ENCODE measurements at places on chromosomes 5 and 9.

- DNase-seq, result peak; percentile 22
These were observed 7.7 kb upstream of the SHISAL2B start for GRCh38 chr5:64682608-64683007.

- DNase-seq, result no peak
These were observed 319.4 kb downstream of the TLR4 start for GRCh38 chr9:118023644-118024043.

DNA sequence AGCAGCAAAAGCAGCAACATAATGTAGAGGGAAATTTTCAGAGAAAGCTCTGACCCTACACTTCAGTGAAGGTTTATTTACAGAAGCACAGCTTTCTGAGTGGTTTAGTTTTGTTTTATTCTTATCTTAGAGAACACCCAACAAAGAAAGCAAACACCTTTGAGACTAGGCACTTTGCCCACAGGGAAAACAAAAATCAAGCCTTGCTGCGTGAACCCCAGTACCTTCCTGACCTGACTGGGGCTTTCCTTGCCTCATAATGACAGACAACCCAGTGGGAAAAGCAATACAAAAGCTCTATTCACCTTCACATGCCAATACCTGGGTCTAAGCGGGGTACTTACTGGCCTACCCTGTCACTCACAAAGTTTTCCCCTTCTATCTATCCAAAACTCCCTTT is 189.8 kb downstream of the HINT1 start:
- no peak for DNase-seq

DNA sequence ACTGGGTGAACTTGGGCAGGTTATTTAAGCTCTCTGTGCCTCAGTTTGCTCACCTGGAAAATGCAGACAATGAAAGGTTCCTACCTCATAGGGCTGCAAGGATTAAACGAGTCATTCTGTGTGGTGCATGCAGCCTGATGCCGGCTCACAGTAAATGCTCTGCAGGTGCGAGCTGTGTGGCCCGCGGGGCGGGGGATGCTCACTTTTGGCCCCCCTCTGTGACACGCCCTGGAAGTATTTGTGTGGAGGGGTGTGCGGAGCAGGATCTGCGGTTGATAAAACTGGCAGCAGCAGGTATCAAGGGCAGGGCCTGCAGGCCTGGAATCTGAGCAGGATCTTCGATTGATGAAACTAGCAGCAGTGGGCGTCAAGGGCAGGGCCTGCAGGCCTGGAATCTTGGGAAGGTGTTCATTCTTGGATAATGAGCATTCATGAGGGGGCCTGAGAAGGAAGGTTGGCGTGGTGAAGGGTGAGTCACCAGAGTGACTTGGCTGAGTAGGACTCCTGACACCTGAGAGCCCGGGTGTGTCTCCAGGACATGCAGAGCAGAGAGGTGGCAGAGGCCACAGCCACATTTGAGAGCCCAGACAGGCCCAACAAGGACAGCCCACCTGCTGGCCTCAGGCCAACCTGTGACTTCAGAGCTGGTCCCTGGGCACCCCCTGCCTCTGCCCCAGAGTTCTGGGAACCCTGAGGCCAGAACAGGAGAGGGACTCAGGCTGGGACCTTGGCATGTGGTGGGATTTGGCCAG is 11.9 kb downstream of the UNC5A start:
- no peak for DNase-seq

DNA sequence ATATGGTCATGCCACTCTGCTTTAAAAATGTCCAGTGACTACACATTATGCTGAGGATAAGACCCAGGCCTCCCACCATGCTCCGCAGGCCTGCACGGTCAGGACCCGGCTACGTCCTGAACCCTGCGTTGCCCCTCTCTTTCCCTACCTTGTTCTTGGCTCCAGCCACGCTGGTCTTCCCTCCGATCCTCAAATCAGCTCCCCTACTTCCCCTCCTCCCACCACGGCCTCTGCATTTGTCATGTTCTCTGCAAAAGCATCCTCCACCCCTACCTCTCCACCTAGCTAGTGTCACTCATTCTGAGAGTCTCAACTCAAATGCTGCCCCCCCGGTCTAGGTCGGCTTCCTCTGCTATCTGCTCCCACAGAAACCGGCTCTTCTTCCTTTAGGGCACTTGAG is 11.2 kb downstream of the GPX3 start:
- no peak for DNase-seq

- no peak for DNase-seq
These were observed 22.2 kb downstream of the ELL2 start for GRCh38 chr5:95939465-95939864.

DNA sequence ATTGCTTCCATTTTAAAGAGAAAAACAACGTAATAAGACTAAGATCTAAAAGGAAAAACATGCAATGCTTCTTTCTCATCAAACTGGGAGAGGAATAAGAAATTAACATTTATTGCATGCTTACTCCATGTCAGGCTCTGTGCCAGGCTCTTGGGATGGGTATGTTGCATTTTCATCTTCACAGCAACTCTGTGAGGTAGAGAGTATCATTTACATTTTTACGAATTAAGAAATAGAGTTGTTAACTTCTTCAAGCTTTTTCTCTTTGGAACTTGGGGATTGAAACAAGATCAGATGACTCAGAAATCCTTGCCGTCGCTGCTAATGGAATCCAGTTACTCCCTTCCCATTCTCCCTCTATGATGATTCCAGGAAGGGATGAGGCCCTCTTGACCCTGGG is 39.5 kb downstream of the PDE8B start:
- DNase-seq, result no peak

- no peak for DNase-seq
These were observed 32.4 kb downstream of the LHX3 start for GRCh38 chr9:136172412-136173079.

DNA sequence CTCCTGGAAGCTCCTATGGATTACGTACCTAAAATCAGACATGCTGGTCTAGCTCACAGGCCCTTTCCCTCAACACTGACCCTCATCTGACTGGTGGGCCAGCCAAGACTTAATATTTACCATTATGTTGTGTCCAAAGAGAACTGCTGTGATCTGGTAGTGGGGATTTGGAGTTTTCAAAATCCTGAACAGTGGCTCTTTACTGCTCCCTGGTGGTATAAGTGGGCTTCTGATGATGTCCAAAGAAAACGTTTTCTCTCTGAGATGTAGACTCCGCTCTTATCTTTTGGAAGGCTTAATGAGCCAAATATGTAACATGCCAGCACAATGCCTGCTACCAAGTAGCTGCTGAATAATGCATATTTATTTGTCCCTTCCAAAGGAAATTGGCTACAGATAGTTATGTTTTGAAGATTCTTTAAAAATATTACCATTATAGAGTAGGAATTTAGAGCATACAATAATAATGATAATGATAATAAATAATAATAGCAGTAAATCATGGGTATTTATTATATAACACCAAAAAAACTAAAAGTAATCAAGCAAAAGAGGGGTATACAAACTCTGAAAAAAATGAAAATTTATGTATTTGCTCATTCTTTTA is 406.6 kb upstream of the TNC start:
- DNase-seq, result peak; percentile 32

GRCh38 chr9:22423566-22423965 is 23.1 kb upstream of the DMRTA1 start:
- no peak for DNase-seq

DNA sequence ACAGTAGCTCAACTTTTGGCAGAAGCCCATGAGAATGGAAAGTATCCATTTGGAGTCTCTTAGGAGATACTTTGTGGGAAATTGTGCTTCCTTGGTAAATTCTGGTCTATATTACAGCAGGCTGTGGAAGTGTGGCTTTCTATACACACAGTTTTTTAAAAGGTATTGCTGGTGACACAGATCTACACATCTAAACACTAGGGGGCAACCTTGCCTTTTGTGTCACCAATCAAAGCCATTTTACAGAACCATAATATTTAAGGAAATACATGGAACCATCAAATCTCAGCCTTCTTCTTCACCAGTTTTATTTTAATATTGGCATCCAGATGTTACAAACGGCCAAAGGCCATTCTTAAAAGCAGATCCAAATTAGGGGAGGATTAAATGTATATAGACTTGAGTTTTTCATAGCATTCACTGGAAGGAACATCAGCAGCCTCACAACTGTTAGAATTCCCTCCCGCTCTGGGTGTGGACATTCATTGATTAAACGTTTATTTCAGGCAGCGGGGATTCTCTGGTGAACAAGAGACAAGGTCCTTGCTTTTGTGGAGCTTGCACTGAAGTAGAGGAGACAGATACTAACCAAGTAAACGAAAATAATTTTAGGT is 132.4 kb upstream of the EPB41L4A start:
- DNase-seq, result peak; percentile 39

DNA sequence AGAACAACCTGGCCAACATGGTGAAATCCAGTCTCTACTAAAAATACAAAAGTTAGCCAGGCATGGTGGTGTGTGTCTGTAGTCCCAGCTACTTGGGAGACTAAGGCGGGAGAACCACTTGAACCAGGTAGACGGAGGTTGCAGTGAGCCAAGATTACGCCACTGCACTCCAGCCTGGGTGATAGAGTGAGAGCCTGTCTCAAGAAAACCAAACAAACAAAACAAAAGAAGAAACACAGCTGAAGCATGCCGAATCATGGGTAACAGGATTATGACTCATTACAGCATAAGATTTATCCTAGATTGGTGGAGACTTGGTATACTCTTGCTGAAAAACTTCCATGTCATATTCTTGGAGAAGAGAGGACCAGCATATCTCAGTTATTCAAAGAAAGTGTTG is 236.7 kb upstream of the CCNH start:
- DNase-seq, result no peak

GRCh38 chr9:129289883-129290282 is 111.8 kb upstream of the IER5L start:
- DNase-seq, result no peak

- DNase-seq, result peak; percentile 24
These were observed 40.6 kb downstream of the ACTL7B start for GRCh38 chr9:108815156-108815555.

DNA sequence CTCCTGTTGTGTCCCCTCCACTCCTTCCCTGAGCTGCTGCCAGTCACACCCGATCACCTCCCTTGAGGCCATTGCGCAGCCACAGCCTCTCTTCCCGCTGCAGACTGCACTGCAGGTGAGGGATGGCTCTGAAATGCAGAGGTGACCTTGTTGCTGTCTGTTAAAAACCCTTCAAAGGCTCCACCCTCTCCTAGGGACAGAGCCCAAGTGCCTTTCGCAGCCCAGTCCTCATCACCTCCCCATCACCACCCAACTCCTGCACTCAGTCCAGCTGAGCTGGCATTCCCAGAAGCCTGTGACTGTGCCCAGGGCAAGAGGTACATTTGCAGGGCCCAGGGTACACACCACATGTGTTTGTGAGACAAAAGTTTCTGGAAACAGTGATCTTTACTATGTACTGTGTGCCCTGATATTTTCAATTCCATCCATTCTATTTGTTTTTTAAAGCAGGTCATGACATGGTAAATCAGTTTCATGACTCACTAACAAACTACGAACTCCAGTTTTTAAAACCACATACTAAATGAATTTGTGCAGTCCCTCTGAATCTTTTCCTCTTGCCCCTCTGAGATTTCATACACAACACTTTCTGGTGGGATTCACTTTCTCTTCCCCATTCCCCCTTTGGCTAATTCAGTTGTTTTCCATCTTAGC is 73.0 kb upstream of the SPOCK1 start:
- DNase-seq, result no peak

DNA sequence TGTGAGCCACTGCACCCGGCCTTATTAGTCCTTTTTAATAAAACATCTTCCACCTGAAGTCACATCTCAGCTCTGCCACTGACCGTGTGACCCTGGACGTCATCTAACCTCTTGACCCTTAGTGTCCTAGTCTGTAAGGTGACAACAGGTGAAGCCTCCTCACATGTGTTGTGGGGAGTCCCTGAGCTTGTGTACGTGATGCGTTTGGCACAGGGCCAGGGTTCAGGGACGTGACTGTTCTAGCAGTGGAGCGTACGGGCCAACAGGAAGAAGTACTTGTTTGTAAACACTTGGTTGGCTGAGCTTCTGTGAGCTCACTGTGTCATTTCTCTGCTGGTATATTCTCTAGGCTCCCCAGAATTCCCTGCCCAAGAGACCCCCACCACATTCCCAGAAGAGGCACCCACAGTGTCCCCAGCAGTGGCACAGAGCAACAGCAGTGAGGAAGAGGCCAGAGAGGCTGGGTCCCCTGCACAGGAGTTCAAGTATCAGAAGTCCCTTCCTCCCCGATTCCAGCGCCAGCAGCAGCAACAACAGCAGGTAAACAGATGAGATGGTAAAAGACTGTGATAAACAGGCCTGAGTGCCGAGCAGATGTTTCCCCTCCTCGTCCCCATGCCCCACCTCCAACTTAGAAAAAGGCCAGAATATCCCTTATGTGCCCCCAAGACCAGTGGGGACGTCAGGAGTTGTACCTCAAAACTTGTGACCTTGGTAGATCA is 35.3 kb upstream of the POMT1 start:
- no peak for DNase-seq
